Activated CD4-positive, alpha-beta T cell treated with anti-CD3 and anti-CD28 coated beads for 1 hour (primary cell): ENCODE measurements at places on chromosomes 4 and X.

DNA sequence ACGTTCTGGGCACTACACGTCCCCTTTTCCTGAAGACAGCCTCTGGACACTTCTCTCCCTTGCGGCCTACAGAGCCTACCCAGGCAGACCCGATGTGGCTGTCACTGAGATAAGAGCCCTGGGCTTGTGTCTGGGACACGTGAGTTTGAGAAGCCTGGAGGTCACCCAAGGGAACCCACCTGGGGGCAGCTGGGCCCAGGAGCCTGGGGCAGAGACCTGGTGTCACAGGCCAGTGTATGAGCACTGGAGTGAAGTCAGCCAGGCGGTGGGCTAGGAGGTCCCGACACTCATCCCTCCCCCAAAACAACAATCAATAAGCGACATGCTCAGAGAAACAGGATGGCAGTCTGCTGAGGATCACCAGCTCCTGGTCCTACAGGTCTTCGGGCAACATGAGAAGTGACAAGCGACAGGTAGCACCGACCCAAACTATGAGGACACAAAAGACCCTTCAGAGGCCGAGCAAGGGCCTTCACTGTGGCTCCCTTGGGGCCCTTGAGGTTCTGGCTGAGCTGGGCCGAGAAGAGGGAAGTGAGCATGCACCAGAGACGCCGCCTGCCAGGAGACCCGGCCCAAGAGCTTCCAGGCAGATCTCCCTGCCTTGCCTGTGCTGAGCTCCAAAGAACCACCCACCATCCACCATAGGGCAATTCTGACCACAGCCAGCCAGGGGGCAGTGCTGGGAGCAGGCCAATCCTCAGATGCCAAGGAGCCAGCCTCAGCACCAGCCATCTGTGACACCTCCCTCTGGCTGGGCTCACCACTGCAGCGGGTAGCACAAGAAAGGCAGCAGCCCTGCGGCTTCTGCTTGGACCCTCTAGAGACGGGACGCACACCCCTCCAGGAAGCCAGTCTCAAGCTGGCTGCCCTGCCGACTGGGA is 11.0 kb upstream of the DUSP9 start:
- DNase-seq, result no peak

DNA sequence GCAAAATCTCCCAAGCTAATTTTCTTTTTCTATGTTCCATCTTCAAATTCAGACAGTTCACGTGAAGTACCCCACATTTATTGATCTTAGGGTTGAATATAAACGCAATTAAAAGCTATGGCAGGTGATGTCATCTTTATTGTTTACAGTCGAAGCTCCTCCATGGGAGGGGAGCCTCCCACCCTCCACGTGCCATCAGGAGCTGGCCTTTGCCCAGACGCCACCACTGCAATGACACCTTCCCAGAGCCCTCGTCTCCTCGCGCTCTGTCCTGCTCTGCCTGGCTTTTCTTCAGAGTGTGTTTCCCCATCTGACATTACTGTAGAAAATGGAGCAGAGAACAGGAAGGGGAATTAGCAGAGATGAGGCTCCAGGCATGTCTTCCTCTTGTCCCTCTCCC is 18.8 kb upstream of the CYP4V2 start:
- DNase-seq, result no peak

GRCh38 chr4:162458051-162458450 is 294.3 kb upstream of the FSTL5 start:
- DNase-seq, result no peak

- DNase-seq, result no peak
Measured at GRCh38 chr4:36042122-36042970, 202.0 kb downstream of the ARAP2 start.

DNA sequence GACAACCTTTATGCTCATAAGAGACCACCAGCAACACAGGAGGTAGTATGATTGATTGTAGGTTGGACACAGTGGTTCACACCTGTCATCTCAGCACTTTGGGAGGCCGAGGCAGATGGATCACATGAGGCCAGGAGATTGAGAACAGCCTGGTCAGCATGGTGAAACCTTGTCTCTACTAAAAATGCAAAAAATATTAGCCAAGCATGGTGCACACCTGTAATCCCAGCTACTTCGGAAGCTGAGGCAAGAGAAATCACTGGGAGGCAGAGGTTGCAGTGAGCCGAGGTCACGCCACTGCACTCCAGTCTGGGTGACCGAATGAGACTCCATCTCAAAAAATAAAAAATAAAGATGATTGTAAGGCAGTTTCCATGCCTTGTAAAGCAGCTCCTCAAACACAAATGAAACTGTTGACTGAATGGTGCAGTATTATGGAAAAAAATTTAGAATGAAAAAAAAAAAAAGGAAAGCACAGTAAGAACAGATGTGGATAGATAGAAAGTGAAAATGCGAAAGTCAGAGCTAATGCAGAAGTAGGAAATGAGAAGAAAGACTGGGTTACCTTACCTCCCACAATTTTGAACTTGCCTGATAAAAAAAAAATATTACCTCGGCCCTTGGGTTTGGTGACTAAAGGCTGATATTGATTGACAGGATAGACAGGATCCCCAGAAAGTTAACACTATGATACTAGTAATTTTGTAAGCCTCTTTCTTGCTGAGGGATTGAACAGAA is 249.2 kb upstream of the TRAM1L1 start:
- no peak for DNase-seq

DNA sequence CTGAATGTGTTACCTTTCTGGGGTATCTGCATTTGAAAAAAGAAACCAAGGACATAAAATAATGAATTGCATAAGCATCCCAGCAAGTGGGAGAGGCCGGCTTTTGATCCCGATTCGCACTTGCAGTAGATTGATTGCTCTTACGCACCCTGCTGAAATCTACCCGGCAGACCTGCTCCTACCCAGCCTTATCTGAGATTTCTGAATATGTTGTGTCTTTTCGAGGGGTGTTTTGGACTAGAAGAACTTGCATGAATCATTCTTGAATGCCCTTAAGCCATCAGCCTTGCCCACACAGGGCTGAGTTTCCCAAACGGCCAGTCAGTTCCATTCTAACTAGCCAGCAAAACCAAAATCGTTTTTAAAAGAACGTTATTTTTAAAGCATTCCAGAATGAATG is 174.4 kb upstream of the BCOR start:
- no peak for DNase-seq

DNA sequence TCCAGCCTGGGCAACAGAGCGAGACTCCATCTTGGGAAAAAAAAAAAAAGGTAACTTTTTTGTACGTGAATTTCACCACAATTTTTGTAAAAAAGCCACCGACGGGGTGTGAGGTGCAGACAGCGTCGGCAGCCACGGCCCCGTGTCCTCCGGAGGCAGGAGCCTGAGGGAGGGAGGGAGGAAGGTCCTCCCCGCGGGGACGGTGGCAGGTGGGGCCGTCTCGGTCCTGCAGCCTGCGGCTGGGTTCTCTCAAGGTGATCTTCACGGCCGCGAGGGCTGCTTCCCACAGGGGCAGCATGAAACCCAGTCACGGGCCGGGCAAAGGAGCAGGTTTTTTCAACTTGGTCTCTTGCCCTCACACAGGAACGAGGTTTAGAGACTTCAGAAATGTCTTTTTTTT is 14.0 kb downstream of the PLCXD1 start:
- DNase-seq, result no peak

DNA sequence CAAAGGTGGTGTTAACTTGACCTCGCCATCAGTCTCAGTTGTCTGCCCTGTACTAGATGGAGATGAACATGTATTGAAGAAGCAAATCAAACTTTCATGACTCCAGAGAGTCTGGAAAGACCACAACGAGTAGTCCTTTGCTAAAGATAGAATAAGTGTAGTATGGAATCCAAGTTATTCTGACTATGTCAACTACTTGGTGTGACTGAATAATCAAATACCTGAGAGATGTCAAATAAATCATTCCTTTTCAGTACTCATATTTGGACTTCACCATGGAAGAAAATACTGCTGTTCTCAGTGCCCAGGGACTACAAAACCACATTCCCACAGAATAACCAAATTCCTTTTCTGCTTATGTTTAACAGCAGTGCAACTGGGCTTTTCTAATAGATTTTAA is 161.2 kb upstream of the SPRY1 start:
- no peak for DNase-seq

GRCh38 chr4:7236847-7237246 is 44.5 kb downstream of the SORCS2 start:
- DNase-seq, result no peak

- no peak for DNase-seq
Measured at GRCh38 chrX:129798888-129799287, 19.1 kb downstream of the SASH3 start.

DNA sequence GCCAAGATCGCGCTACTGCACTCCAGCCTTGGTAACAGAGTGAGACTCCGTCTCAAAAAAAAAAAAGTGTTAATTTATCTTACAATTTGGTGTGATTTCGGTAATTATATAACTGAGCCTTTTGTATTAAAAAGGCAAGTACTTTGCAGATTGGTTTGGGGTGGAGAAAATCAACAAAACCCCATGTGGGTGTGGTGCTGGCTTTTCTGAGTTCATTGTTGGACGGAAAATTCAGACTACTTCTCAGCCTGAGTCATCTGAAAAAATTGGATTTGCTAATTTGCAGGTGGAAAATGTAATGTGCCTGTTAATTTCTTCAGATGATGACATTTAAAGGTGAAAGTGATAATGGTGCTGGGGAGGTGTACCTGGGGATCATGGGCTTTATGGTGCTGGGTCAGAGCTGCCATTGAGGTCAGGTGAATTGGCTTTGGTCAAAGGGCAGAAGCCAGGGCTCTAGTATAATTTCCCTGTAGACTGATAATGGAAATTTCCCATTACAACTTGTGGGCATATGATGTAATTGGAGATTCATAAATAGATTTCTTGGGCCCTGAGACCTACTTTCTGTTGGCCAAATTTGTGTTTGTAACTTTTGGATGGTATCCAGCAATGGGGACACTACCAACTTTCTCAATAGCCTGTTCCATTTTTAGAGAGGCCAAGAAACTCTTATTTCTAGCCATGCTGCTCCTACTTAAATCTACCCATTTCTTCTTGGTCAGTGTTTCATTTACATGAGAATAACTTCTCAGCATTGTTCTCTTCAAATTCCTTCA is 74.3 kb upstream of the TEX13D start:
- no peak for DNase-seq

- DNase-seq, result no peak
Measured at GRCh38 chr4:158077835-158078234, 95.0 kb downstream of the GASK1B start.

DNA sequence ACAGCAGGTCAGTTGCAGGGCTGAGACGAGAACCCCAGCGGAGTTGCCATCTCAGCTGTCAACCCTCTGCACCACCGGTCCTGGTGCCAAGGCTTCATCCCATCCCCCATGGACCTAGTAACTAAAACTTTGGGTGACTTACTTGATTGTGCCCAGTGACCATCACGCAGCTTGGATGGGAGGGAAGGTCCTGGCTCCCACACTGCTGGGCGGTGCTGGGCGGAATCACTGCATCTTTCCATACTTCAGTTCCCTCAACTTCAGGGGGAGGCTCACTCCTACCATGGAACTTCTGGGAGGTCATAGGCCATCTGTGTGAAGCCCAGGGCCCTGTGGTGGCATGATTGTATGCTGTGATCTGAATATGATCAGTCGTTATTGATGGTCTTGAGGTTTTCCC is 26.2 kb upstream of the JAKMIP1 start:
- DNase-seq, result no peak

DNA sequence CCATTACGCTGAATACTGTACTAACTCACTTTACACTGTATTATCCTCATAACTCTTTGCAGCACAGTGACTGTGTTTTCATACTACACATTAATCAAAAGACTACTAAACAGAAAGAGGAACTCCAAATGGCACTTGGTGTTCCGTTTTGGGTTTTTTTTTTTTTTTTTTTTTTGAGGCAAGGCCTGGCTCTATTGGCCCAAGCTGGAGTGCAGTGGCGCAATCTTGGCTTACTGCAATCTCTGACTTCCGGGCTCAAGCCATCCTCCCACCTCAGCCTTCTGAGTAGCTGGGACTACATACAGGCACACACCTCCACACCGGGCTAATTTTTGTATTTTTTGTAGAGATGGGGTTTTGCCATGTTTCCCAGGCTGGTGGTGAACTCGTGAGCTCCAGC is 10.7 kb downstream of the KLHL8 start:
- no peak for DNase-seq

- DNase-seq, result no peak
Measured at GRCh38 chr4:10028910-10029309, 7.6 kb upstream of the SLC2A9 start.

DNA sequence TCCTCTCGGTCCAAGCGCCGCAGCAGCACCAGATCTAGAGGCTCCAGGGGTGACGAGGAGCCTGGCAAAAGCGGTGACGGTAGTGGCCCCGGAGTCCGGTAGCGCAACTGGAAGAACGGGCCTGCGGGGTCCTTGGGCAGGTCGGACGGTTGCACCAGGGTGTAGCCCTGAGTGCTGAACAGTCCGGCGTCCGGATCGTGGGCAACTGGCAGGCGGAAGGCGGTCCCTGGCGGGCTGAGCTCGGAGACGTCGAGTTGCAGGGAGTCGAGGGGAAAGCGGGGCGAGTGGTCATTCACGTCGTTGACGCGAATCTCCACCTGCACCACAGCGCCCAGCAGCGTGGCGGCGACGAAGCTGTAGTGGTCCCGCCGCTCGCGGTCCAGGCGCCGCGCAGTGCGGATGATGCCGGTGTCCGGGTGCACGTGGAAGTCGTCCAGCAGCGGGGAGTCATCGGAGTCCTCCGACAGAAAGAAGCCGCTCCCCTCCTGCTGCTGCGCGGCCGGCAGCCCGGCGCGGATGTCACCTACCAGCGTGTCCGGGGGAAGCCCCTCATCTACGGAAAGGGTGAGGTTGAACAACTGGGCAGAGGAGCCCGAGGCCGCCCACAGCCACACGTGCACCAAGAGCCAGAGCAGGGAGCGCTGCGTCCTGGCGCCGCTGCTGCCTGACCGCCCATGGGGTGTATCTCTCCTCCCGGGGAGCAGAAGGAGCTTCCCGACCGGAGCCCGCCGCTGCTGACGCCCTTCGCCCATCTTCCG is 837 bp downstream of the DCHS2 start:
- no peak for DNase-seq

- no peak for DNase-seq
Measured at GRCh38 chr4:103075435-103075893, 1.1 kb downstream of the SLC9B2 start.

DNA sequence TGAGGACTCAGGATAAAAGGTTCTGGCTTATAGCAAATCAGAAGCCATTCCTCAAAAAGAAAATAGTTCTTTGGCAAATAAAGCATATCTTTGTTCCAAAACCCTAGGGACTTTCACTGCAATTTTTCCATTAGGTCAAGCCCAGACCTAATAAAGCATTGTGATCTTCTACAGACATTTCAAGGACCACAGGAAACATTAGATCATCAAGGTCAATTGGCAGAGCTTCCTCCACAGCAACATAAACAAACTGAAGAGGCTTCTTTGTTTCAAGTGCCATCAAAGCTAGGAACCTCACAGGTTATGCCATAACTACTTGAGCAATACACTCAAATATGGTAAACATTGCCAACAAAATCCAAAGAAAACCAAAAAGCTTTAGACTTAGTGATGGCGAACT is 144.9 kb downstream of the ANXA5 start:
- DNase-seq, result no peak

DNA sequence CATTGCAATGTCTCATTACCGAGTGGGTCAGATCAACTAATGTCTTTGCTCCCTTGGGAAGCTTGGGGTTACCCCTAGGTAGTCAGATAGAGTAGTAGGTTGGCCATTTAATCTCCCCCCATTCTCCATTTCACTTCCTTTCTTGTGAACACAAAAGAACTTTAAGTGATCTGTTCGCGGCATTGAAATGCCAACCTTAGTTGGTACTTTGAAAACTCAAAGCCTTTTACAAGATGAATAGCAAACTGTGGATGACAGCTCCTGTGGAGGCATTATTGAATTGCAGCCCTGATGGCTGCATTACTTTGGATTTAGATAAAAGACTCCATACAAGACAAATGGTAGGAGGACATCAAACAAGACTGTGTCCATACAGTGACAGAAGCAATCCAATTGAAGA is 469.1 kb downstream of the GBA3 start:
- DNase-seq, result no peak
